ENCODE measurements at places on chromosomes 11 and 22. TPM values are rescaled to one million over a fixed set of nuclear protein-coding genes. Genes with fewer than 3 reads are reported as not detected.

GRCh38 chr22:20523086-20523983 lies 15.9 kb downstream of the MED15 start:
- DNase-seq: no peak

GRCh38 chr11:17603056-17603825 lies 56.2 kb downstream of the OTOG start:
- DNase-seq: no peak

Gene NCR3LG1
- 4.1 TPM for total RNA-seq

Gene PAMR1
- total RNA-seq: 26.8 TPM

Gene MMP3
- 2.3 TPM for total RNA-seq

Gene CASP5
- total RNA-seq: 4.3 TPM

Gene HDAC10
- 143 TPM for total RNA-seq

Gene RFPL2
- total RNA-seq: not detected

DNA sequence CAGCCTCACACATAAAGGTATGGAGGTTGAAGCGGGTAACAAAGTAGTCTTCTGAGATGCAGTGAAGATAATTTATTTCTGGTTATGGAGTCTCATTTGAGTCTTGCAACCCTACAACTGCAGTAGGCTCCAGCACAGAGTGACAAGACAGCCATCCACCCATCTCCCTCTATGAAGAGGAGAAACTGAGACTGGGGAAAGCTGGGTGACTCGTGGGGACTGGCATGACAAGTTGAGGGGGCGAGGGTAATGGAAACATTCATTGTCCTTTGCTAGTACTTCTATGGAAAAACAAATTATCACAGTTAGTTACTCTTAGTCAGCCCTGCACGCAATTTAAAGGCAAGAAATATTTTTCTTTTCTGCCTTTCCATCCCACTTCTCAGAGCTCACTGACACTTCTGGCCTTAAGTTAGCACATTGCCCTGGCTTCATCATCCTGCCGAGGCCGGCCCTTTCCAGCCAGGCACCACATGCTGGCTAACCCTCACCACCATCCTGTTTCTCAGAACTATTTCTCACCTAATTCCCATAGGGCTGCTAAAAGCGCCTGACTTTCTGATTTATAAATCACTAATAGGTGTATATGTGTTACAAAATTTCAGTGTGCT lies 361.1 kb downstream of the ETS1 start:
- no peak for DNase-seq

DNA sequence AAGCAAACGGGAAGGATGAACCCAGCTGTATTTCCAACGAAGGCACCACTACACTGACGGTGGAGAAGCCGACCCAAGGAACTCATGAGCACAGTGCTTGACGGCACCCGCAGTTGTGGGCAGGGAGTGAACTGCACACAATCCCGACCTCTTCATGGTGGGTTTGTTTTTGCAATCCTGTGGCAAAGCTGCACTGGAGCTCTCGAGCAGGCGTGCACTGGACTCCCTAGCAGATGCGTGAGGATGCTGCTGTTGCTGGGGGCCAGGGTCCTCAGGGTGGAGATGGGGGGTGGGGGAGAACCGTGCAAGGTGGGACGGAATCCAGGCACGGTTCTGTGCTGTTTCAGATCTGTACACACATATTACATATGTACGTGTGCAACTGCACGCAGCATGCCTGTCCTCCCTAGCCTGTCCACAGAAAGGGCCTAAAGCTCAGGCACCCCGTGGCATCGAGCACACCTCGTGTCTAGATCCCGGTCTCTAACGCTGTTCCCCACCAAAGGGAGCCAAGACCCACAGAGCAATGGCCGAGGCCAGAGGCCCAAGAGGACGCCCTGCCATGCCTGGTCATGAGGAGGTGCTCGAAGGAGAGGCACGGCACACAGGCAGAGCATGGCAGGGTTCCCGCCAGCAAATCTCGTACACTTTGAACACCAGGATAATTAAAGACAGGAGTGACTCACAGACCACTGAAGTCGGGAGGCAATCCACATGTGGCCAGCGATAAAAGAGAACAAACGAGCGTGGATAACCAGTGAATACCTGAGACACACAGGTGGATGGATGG lies 17.6 kb downstream of the ALG12 start:
- DNase-seq: no peak

GRCh38 chr11:128398517-128399250 lies 188.7 kb downstream of the ETS1 start:
- no peak for DNase-seq

Gene TCN2
- total RNA-seq: 16.3 TPM

DNA sequence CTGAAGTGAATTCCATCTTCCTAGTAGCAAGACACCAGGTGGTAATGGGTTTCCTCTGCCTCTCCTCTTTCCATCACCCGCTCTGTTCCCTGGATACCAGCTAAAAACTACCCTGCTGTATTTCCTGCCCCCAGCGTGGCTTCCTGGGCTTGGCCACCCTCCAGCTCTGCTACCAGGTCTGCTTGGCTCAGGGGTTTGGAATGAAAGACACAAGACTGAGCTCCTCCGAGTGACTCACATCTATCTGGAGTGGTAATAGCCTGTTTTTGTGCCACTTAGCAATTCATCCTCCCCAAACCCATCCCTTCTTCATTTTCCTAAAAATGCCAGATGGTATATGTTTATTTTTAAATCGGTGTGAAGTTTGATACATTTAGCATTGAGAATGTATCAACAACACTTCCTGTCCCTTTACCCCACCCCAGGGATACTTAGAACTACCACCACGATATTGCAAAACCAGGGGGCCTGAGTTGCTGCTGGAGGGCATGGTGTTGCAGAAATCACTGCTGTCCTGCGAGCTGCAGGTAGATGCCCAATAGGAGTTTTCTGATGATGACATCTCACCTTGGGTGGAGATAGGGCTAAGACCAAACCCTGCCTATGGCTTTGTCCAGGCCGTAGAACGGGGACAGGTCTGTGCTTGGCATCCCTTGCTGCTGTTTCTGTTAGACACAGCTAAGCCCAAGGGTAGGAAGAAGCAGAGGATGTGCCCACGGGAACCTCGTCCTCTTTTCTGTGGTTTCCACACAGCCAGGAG lies 7.5 kb upstream of the MICAL3 start:
- DNase-seq: no peak

Gene CABP7
- total RNA-seq: not detected

Gene TUB
- 4.5 TPM for total RNA-seq

GRCh38 chr11:104076455-104076854 lies 40.0 kb downstream of the DDI1 start:
- no peak for DNase-seq

GRCh38 chr11:116731097-116731761 lies 41.6 kb downstream of the BUD13 start:
- no peak for DNase-seq

- DNase-seq: no peak
Measured at GRCh38 chr11:106092446-106092845, 15.0 kb downstream of the AASDHPPT start.

DNA sequence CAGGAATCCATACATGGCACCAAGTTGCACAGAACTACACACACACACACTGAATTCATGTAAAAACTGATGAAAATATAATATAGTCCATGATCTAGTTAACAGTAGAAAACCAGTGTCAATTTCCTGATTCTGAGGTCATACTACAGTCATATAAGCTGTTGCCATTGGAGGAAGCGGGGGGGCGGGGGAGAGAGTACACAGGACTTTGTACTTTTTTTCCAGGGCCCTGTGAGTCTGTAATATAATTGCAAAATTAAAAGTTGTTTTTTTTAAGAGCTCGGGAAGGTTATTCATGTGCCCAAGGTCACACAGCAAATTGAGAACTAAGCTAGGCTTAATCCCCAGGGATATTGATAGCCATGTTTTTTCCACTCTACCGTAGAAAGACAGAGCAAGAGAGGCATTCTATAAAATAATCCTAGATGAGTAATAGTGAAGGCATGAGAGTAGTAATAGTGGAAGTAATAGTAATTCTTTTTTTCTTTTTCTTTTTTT lies 312.3 kb downstream of the MN1 start:
- peak; percentile 71 for DNase-seq

DNA sequence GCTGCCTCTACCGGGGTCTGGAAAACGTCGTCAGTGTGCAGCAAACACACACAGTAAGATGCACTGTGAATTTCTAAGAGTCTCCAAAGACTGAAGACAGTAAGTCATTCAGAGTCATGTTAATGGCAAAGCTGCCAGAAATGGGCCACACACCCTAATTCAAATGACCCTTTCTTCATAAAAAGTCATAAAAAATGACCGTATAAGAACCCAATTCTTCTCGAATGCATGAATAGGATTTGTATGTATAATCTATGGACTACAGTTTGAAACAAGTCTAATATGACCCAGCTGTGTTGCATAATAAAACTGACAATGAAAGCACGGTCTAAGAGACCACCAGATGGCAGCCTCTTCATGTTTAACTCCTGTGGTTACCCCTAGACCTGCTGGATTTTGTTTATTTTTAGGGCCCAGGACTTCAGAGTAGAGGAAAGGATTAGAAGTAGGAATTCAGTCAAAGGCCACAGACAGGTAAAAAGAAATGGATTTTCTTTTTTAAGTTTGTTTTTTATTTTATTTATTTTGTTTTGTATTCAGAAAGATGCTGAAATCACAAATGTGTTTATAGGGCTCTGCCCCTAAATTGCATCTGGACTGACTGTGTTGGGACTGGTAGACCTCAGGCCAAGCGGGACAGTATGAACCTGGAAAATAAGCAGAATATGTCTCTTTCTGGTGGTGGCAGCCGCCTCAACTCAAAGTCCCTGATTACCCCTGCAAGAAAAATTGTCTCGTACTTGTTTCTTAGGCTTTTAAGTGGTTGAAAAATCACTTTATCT lies 32.1 kb upstream of the SLC5A12 start:
- DNase-seq: peak; percentile 88

Gene C11orf65
- total RNA-seq: not detected

Gene CD82
- total RNA-seq: 24.6 TPM

DNA sequence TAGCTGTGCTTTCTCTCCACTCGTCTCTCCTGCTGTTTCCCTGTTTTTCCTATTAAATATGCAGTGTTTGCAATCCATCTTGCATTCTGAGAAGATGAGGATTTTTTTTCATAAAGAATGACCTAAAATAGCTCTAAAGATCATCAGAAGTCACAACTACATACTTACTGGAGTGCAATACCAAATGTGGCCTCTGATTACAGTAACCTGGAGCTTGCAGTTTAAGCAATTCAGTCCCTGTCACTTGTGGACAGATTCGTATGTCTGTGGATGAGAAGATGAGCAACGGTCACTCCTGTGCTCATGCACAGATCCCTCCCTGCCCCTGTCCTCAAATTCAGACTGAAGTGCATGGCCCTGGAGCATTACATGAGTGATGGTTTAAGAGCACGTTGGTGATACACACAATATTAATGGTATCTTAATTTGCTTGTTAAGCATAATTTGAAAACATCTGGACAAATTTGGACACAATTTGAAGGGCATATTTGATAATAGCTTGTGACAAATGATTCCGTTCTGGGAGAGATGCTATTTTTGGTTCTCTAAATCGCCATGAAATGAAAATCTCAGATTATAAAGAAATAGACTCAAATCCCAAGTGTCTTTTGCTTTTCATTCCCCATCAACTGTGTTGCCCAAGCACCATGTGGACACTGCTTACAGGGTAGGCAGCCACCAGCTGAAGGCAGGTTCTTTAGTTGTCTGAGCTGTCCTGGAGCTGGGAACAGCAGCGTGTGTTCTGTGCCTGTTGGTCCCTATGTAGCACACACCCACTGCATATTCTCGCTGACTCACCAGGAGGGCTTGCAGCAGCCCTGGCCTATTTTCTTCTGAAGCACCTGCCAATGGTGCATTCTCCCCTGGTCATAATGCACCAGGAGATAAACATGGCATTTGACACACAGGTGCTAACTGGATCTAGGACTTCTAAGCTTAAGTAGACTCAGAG lies 32.6 kb upstream of the PRAME start:
- no peak for DNase-seq

DNA sequence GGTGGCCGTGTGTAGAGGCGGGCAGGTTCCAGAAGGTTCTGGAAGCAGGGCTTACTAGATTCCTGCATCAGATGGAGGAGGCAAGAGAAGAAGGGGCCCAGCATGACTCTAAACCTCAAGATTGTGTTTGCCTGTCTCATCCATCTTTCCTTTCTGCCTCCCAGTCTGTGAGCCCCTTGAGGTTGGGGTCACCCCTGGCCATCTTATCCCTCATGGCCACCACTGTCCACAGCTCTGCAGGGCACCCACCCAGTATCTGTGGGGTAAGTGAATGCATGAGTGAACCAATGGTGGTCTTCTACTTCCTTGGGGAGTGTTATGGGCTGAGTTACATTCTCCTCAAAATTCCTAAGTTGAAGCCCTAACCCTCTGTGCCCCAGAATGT lies 79.3 kb downstream of the MYEOV start:
- DNase-seq: no peak

Gene DDI1
- not detected for total RNA-seq

Gene LRRC55
- not detected for total RNA-seq

DNA sequence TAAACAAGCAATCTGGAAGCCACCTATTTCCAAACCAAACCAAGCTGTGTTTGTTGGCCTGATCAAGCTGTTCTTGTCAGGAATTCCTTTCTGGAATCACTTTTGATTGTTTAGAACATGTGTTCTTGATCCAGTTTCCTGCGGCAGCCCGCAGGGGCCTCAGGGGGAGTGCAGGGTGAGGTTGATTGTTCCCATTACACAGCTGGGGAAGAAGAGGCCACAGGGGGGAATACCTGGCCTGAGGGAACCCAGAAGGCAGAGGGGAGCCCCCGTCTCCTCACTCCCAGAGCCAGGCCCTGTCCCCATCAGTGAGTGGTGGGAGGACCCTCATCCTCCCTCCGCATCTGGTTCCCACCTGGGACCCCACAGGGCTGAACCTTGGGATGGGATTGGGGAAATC lies 4.2 kb downstream of the MRGPRD start:
- no peak for DNase-seq

DNA sequence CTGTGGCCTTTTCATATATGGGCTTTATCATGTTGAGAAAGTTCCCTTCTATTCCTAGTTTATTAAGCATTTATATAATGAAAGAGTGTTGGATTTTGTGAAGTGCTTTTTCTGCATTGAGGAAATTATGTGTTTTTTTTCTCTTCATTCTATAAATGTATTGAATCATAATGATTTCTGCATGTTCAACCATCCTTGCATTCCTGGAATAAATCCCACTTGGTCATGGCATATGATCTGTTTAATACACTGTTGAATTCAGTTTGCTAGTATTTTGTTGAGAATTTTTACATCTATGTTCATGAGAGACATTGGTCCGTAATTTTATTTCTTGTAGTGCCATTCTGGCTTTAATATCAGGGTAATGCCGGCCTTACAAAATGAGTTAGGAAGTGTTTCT lies 25.8 kb downstream of the PIM3 start:
- DNase-seq: no peak

GRCh38 chr11:60097189-60097588 lies 8.7 kb downstream of the MS4A2 start:
- no peak for DNase-seq

Gene UBASH3B
- 3.3 TPM for total RNA-seq

GRCh38 chr11:12581923-12582322 lies 92.3 kb upstream of the TEAD1 start:
- DNase-seq: no peak
